ENCODE measurements at places on chromosomes 3 and 15.

DNA sequence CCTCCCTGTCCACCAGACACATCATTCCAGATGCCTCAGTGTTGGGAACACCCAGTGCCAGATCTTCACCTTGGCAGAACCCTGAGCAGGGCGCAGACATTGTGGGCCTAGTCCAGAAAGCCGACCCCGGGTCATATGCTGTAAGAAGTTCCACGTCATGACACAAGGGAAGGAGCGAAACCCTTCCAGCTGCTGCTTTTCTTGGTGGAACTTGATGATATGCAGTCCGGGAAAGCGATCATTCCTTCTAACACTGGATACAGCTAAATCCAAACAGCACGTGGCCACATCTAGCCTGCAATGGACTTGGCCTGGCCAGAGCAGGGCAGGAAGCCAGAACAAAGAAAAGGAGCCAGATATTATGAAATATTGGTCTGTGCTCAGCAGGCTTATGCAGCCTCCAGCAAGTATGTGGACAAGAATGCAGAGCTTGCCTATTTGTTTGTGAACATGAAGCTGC is 22.0 kb downstream of the GASK1A start:
- DNase-seq: peak; percentile 83

DNA sequence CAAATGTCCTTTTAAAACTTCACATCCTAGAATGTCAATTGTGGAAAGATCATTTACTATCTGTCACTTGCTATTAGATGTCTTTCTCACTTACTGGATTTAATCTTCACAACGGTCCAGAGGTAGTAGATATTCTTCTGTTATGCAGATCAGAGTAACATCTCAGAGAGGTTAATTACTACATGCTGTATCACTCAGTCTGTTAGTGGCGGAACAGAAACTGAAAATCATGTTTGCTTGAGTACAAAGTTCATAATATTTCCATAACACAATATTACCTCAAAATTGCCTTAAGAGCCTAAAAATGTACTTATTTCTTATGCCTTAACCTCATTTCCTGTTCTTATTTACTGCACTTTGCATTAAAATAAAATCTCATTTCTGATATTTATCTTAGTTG is 28.6 kb upstream of the GPR149 start:
- no peak for DNase-seq

DNA sequence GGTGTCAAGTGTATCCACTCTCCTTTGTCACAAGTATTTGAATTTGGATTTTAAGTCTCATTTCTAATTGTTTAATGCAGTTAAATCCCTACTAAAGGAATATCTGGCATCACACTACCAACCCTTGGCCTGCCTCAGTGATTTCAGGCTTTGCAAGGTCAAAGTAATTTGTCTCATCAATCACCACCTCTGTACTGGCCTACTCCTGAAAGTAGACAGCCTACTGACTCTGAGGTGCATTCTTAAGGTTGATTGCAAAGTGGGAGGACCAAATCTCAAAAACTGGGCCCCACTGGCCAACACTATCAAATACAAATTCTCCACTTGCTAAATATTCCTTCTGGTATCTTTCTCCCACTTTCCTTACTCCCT is 851 bp upstream of the TEX55 start:
- DNase-seq: no peak

DNA sequence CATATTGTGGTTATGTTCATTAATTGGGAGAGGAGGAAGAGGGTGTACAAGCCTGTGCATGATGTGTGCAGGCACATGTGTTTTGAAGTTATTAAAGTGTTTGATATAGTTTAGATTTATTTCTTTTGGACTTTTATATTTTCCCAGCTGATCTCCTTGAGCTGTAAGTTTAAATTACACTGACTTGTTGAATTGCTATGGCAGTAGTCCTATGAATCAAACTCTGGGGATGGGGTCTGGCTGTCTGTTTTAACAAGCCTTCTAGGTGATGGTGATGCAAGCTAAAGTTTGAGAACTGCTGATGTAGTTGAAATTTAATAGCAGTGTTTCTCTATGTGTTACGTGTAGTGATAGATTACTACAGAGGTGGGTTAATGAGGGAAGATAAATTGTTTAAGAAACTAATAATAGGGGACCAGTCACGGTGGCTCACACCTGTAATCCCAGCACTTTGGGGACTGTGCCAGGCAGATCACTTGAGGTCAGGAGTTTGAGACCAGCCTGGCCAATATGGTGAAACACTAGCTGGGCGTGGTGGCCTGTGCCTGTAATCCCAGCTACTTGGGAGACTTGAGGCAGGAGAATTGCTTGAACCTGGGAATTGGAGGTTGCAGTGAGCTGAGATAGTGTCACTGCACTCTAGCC is 7.0 kb downstream of the ARIH1 start:
- DNase-seq: no peak

DNA sequence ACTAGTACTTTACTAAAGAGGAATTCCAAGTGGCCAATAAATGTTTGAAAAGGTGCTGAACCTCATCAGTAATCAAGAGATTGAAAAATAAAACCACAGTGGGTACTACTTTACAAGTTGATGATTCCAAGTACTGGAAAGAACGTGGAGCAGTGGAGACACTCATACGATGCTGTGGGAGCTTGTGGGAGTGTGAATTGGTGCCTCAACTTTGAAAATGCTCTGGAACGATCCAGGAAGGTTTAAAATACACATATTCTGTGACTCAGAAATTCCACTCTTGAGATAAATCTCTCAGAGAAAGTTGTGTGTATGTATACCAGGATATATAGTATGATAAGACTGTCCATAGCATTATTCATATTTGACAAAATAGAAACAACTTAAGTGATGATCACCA is 9.3 kb downstream of the LRCH3 start:
- no peak for DNase-seq

DNA sequence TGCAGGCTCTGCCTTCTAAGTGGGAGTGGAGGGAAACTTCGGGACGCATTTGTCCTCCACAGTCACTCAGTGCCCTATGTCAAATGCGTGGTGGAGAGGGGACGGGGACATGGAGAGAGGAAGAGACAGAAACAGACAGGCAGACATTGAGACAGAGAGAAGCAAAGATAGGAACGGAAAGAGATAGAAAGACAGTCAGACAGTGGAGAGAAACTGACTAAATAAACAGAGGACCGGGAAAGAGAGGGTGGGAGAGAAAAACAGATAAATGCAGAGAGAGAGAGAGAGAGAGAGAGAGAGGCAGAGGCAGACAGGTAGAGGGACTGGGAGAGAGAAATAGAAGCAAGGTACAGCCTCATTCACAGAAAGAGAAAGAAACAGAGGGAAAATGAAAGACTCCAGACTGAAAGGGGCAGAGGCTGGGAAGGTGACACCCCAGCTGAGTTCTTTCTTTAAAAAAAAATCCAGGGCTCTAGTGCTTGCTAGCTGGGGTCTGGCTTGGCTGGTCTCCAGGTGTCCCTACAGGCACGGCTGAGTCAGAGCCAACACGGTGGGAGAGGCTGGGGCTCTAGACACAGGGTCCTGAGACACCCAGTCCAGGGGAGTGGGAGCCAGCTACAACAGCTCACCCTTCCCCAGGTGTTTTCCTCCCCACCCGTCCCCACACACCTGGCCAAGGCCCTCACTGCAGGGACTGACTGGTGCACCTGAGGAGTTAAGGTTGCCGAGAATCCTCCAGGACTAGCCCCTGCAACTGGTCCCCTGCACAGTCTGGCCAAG is 506.1 kb upstream of the PROK2 start:
- no peak for DNase-seq

GRCh38 chr15:98744506-98744905 is 96.2 kb downstream of the IGF1R start:
- DNase-seq: no peak

GRCh38 chr15:79962178-79962577 is 8.8 kb downstream of the BCL2A1 start:
- DNase-seq: no peak

DNA sequence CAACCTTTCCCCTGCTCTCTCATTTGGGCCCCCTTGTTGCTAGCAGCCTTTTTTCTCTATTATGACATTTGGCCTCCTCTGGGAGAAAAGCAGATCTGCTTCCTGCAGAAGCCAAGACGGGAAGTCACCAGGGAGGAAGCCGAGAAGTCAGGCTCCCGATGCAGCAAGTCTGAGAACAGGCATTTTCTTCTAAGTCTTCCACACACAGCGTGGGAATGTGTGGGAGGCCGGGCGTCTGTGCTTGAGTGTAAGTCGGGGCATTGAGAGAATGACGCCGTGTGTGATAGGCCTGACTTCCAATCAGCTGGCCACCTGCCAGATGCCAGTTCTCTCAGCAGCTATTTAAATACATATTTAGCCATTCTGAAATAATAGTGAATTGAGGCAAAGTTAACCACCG is 75.8 kb upstream of the FAM98B start:
- no peak for DNase-seq

- DNase-seq: no peak
These were observed 61.0 kb downstream of the IQSEC1 start for GRCh38 chr3:13012221-13012691.

- DNase-seq: no peak
These were observed 32.9 kb downstream of the CRYGS start for GRCh38 chr3:186511245-186511644.

DNA sequence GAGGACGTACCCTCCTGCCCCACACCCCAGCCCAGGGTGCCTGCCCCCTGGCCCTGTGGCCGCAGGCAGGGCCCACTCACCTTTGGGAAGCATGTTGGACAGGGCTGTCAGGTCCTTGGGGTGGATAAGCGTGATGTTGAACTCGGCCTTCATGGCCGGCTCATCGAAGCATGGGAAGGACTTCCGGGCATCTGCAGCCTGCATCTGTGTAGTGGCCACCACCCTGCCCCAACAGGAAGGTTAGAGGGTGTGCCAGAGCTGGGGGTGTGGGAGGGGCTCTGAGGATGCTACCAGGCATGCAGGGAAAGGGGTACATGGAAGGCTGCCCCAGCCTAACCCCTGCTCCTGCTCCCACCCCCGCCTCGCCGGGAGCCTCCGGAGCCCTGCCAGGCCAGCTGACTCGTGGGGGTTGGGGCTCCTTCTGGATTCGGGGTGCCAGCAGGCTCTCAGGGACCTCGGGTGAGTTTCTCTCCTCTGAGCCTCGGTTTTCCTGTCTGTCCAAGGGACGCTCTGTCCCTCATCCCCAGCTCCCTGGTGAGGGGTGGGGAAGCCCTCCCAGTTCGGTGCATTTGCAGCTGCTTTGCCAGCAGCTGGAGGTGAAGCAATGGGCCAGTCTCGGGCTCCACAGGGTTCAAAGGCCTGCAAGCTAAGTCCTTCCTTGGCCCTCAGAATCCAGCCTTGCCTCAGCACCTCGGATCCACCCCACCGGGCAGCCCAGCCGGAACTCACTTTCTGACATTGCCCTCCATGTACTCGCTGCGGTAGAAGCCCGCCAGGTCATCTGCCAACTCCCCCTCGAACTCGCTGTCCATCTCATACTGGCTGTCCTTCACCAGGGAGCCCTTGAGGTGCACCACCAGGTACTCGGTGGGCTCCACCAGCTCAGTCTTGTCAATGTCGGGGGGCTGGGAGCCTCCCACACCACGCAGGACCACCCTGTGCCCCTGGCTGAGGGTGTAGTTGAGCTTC is 9.1 kb downstream of the ANPEP start:
- no peak for DNase-seq

- DNase-seq: no peak
These were observed 11.5 kb downstream of the ITPR1 start for GRCh38 chr3:4504340-4505261.

- DNase-seq: no peak
These were observed 42.6 kb downstream of the HCN4 start for GRCh38 chr15:73326157-73326556.

DNA sequence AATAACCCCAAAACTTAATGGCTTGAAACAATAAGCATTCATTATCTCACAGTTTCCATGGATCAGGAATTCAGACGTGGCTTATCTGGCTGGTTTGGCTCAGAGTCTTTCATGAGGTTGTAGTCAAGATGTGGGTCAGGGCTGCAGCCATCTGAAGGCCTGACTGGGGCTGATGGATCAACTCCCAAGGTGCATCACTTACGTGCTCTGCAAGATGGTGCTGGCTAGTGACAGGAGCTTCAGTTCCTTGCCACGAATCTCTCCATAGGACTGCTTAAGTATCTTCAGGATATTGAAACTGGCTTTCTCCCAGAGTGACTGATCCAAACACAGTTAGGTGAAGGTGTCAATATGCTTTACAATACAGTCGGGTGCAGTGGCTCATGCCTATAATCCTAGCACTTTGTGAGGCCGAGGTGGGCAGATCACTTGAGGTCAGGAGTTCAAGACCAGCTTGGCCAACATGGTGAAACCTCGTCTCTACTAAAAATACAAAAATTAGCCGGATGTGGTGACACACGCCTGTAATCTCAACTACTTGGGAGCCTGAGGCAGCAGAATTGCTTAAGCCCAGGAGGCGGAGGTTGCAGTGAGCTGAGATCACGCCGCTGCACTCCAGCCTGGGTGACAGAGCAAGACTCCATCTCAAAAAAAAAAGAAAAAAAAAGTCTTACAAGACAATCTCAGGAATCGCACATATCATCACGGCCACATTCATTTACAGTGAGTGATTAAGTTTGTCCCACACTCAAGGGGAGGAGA is 28.5 kb upstream of the PTPRG start:
- DNase-seq: no peak

- DNase-seq: no peak
These were observed 435.0 kb upstream of the ATP10A start for GRCh38 chr15:26298010-26298658.
